ENCODE measurements at places on chromosomes 6 and 20.

DNA sequence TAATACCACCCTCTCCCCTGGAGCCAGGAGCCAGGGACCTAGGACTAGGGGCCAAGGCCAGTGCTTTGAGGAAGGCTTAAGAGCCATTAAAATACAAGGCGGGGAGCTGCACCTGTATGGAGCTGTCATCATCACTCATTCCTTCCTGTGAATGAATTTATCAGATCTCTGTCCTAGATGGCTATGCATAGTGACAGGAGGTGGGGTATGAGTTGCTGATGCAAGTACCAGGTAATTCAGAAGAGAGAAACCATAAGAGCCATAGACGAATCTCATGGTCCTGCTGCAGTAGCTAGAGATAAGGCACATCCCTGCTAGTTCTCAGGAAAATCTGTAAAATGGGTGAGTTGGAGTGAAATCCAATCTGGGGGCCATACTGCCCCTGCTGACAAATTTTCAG is 10.3 kb downstream of the GRM4 start:
- no peak for DNase-seq

DNA sequence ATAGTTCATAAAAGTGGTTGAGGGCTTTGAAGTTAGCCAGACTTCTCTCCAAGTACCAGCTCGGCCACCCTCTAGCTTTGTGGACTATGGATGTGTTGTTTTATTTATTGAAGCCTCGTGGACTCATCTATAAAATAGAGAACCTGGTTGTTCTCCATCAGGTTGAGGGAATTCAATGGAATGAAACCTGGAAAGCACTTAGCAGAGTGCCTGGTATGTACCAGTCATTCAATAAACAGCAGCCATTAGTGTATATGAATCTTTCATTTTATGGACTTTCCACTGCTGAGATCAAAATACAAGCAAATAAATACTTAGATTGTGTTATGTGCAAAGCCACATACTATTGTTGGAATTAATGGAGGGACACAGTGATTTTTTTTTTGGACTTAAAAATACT is 206.8 kb downstream of the SOX4 start:
- no peak for DNase-seq

GRCh38 chr6:97440590-97441176 is 157.7 kb upstream of the MMS22L start:
- no peak for DNase-seq

- no peak for DNase-seq
Observed at GRCh38 chr6:106440546-106440945, 80.0 kb downstream of the CRYBG1 start.

GRCh38 chr6:135115834-135116233 is 61.2 kb upstream of the HBS1L start:
- DNase-seq: no peak

DNA sequence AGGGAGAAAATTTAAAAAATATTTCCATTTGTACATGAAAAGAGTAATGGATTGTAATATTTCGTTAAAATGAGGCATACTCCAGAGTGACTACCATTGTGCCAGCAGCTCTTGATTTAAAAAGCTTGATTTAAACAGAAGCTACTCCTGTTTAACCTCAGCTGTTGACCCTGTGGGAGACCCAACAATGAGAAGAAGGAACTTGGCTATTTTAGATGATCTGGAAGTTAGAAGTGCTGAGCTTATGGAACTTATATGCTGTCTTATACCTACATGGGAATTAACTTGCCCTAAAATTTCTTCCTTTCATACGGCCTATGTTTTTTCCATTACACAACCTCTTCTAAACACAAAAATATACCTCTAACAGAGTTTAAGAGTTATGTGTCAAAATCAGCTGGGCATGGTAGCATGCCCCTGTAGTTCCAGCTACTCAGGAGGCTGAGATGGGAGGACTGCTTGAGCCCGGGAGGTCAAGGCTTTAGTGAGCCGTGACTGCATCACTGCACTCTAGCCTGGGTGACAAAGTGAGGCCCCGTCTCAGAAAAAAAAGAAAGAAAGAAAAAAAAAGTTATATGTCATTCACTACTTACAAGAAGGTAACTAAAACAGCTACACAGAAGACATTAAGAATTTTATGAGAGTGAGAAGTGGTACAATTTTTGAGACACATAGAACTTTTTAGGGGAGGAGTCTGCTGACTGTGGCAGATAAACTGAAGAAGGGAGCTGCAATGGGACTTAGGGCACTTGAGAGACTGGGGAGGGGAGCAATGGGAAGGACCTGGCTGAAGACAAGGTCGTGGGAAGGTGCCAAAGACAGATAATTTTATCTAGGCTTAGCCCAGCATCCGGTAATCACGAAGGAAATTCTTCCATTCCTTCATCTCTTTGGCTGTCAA is 139.9 kb downstream of the MYB start:
- no peak for DNase-seq

DNA sequence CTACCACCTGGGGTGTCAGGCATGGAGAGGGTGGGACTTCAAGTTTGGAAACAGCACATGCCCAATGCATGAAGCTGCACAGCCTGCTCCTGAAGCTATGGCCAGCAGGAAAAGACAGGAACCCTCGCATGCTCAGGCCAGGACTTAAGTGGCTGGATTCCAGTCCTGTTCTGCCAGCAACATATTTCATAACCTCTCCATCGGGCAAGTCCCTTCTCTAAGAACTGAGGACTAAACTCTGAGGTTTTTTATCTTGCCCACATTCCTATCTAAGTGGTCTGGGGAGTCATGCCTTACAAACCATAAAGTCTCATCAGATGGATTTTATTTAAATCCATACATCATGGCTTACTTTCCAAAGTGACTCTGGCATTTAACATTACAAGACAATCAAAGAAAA is 27.5 kb upstream of the AGPAT4 start:
- no peak for DNase-seq

- no peak for DNase-seq
Observed at GRCh38 chr6:73879501-73880293, 183.7 kb downstream of the CD109 start.

- DNase-seq: no peak
Observed at GRCh38 chr6:167811442-167812087, 15.1 kb upstream of the AFDN start.

DNA sequence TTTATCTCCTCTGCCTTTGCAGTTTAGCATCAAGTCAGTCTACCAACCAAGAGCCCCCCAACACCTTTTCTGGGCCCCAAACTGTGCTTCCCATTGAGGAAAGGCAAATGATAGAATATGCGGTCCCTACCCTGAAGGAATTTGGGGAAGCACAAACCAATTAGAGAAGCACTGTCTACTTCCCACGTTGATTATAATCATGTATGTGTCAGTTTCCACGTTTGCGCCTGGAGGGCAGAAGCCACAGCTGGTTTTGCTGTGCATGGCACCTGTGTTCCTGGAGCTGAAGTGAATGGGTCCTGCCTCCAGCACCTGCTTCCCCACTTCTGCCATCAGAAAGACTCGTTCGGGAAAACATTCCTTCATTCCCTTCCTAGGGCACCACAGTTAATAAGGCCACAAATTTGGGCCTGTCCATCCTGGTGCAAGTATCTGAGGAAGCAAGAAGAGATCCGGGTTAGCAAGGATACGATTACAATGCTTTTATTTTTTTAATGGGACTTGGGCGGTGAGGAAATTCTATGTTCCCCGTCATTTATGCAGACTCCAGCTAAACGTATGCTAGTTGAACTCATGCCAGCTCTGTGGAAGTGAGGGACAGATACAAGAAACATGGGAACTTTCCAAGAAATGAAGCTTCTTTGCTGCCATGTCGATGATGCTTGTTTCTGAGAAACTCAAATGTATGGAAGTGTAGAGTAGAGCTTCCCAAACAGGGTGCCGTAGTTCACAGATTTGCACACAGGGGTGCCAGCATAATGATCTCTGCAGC is 333.5 kb downstream of the NRN1 start:
- no peak for DNase-seq

DNA sequence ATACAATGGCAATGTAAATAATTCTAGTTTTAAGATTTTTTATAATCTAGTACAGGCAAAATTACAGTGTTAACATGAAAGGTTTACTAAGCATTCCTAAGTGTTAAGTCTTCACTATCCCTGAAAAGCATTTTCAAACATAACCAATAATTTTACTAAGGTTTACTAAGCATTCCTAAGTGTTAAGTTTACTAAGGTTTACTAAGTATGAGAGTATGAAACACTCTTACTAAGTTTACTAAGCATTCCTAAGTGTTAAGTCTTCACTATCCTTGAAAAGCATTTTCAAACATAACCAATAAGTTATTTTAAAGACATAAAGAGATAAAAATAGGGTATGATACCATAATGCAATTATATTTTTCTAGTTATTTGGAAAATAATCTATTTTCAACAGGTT is 82.6 kb downstream of the PRSS35 start:
- no peak for DNase-seq

GRCh38 chr6:166596776-166597507 is 10.5 kb upstream of the RAMACL start:
- DNase-seq: no peak

DNA sequence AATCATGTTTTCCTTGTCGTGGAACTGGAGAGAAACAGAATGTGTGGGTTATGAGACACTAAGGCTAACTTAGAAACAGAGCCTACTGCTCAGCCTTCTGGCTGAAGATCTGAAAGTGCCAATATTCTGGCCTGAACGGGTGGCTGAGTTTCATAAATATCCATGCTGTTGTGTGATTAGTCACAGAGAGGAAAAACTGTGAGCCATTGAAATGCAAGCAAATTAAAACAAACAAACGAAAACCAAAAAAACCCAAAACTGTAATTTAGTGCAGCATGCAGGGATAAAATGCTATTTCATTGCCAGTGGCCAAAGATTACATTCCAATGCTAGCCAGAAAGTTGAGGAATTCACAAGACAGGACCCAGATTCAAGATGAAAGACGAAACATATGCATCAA is 315.1 kb downstream of the UBE3D start:
- no peak for DNase-seq

DNA sequence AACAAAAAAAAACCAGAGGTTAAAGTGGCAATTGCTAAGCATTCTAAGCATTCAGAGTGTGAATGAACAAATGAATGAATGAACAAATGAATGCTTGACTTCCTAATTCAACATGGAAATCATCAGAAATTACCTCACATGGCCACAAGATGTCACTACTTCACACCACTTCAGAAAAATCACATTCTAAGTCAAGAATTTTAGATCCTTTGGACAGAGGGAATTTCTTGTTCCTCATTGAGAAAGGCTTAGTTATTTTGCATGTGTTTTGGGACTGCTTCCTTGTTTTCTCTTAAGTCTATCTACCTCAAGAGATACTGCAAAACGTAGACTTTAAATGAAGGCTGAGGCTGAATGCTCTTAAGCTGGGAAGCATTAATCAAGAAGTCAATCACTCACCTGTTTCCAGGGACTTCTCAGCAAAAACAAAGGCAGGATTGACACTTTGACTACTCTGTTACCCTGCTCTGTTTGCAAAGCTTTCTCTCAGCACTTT is 120.2 kb downstream of the MBOAT1 start:
- no peak for DNase-seq

GRCh38 chr6:158519300-158519699 is 40.6 kb upstream of the TMEM181 start:
- no peak for DNase-seq

GRCh38 chr6:75204959-75205775 is 686 bp downstream of the COL12A1 start:
- no peak for DNase-seq

DNA sequence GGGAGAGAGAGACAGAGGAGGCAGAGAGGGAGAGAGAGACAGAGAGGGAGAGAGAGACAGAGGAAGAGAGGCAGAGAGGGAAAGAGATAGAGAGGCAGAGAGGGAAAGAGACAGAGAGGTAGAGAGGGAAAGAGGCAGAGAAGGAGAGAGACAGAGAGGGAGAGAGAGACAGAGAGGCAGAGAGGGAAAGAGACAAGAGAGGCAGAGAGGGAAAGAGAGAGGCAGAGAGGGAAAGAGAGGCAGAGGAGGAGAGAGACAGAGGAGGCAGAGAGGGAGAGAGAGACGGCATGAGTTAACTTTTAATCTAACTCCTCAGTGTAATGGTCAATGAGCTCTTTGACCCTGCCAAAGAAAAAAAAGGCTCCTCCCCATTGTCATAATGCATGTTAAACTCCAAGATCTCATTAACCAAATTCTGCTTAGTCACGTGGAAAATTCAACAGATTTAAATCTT is 7.1 kb downstream of the ELOVL2 start:
- no peak for DNase-seq

- no peak for DNase-seq
Observed at GRCh38 chr6:77587963-77588362, 64.9 kb upstream of the MEI4 start.

DNA sequence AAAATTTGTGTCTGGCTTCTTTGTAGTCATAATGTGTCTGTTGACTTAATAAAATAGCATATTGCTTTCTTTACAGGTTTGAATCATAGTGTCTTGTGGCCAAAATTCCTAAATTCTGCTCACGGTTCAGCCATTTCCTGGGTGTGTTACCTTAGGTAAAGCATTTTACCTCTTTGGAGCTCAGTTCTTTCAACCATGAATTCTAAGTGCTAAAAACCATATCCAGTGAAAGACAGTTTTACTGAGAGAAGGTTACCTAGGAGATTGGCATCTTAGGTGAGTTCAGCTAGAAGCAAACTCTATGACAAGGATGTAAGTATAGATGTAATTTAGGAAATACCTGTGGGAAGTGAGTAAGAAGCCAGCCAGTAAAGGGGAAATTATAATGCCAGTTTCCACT is 20.7 kb downstream of the CRYBG1 start:
- DNase-seq: no peak

GRCh38 chr6:7905416-7905815 is 5.2 kb downstream of the TXNDC5 start:
- no peak for DNase-seq

DNA sequence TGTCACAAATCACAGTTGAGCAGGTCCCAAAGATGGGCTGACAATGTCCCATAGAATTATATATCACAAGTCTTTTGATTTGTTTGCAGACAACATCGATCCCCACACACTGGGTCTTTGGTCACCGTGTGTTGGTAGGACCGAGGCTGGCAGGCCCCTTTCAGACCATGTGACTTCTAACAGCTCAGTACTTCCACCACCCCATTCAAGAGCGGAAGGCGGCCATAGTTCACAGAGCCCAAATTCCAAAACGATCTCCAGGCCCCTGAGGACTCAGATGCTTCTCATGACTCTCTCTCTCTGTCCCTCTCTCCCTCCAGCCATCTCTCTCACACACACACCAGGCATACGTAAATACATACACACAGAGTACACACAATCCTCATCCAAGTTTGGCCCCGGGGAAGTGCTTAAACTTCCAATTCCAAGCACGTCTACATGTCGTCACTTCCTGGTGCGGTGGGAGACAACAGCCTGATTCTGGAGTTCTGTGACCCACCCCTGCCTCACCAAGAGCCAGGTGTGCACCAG is 155.9 kb upstream of the INSM1 start:
- DNase-seq: no peak

- DNase-seq: no peak
Observed at GRCh38 chr6:144379356-144379755, 94.2 kb downstream of the UTRN start.
